ENCODE measurements at places on chromosomes 1 and 21. TPM values are rescaled to one million over a fixed set of nuclear protein-coding genes. Genes with fewer than 3 reads are reported as not detected.

The GJB4 gene
- not detected for polyA plus RNA-seq

- H3K27ac ChIP-seq, result peak overlapping the region; percentile 67
- no peak for DNase-seq
- H3K4me1 ChIP-seq, result peaks cover 18% of the 10 kb centered on the region
- H3K4me3 ChIP-seq, result no peak overlapping the region
Observed at GRCh38 chr1:234926559-234927311, 201.9 kb downstream of the TOMM20 start.

DNA sequence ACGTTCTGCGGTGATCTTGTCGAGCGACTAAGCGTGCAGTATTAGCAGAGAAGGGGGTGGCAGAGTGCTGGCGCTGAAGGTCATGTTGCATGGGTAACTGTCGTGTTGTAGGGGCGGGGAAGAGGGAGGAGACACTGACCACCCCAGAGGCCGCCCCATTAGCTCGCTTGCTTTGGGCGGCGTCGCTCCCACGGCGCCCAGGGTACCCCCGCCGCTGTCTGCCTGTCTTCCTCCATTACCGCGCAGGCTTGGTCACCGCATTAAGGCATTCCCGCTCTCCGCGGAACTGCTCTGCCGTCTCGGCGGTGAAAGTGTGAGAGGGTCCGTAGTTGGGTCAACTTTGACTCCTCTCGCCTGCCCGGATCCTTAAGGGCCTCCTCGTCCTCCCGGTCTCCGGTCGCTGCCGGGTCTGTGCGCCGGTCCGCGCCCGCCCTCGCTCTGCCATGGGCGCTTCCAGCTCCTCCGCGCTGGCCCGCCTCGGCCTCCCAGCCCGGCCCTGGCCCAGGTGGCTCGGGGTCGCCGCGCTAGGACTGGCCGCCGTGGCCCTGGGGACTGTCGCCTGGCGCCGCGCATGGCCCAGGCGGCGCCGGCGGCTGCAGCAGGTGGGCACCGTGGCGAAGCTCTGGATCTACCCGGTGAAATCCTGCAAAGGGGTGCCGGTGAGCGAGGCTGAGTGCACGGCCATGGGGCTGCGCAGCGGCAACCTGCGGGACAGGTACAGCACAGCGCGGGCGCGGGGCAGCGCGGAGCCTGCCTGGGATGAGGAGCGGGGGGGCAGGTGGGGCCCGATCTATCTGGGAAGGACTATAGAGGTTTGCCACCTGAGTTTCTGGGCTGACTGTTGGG is at the start of gene MTARC2:
MTARC2 (plus strand) TSS at position 234 of the 846 bp plus-strand sequence; CDS start at position 444, 210 bp downstream.
- no peaks in the 10 kb centered on the region for H3K27me3 ChIP-seq
- H3K27ac ChIP-seq, result peak within 1 kb of the TSS; percentile 89
- peak within 1 kb of the TSS; percentile 97 for H3K4me3 ChIP-seq
- H3K4me1 ChIP-seq, result peaks cover 40% of the 10 kb centered on the region
- no peaks in the 10 kb centered on the region for H3K36me3 ChIP-seq

- H3K4me3 ChIP-seq, result peak within 1 kb of the TSS; percentile 66
- peak within 1 kb of the TSS; percentile 77 for H3K27ac ChIP-seq
- H3K4me1 ChIP-seq, result no peaks in the 10 kb centered on the region
- peak; percentile 85 for DNase-seq
- H3K27me3 ChIP-seq, result no peaks in the 10 kb centered on the region
- no peaks in the 10 kb centered on the region for H3K36me3 ChIP-seq
Observed at GRCh38 chr21:45404730-45405270, at the start of gene COL18A1. TSS of gene COL18A1 (plus strand) at chr21:45405165. CDS start at chr21:45405231, 66 bp downstream.

DNA sequence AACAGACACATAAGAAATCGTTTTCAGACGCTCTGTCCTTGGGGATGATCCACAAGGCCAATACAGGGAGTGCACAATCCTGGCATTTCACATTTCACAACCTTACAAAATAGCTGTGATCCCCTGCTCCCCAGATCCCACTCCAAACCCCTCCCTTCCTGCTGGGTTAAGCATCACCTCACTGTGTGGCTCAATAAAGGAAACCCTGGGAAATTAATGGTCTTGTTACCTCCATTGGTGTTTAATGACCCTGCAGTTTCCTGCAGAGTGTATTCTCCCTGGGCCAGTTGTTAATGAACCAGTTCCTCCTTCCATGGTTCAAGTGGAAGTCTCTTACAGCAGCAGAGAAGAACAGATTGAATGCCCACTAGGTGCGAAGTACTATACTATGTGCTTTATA is 334.7 kb downstream of the OMA1 start:
- no peak overlapping the region for H3K27ac ChIP-seq
- no peaks in the 10 kb centered on the region for H3K36me3 ChIP-seq
- no peak overlapping the region for H3K4me3 ChIP-seq
- DNase-seq, result no peak
- no peaks in the 10 kb centered on the region for H3K4me1 ChIP-seq

GRCh38 chr1:204587621-204588020 is 71.4 kb downstream of the MDM4 start:
- H3K27ac ChIP-seq, result no peak overlapping the region
- H3K4me3 ChIP-seq, result no peak overlapping the region
- DNase-seq, result no peak
- no peaks in the 10 kb centered on the region for H3K4me1 ChIP-seq
- no peaks in the 10 kb centered on the region for H3K36me3 ChIP-seq
- no peaks in the 10 kb centered on the region for H3K27me3 ChIP-seq

GRCh38 chr1:117231748-117232373 is 21.1 kb upstream of the VTCN1 start:
- no peaks in the 10 kb centered on the region for H3K36me3 ChIP-seq
- H3K27me3 ChIP-seq, result no peaks in the 10 kb centered on the region
- peaks cover 6% of the 10 kb centered on the region for H3K4me1 ChIP-seq

- H3K27ac ChIP-seq, result peak overlapping the region; percentile 64
- H3K4me1 ChIP-seq, result peaks cover 38% of the 10 kb centered on the region
- peaks cover 8% of the 10 kb centered on the region for H3K36me3 ChIP-seq
- no peak overlapping the region for H3K4me3 ChIP-seq
Observed at GRCh38 chr1:228176024-228176395, 10.4 kb downstream of the IBA57 start.

All from sigmoid colon (tissue), 7 donors.